Testis (tissue), 5 donors: ENCODE measurements at places on chromosomes 3 and 15. TPM values are rescaled to one million over a fixed set of nuclear protein-coding genes. Genes with fewer than 3 reads are reported as not detected.

Gene ALDH1A3
- polyA plus RNA-seq, result 29.5 TPM

Gene CAMK1
- polyA plus RNA-seq, result 62.7 TPM

Gene GPR160
- polyA plus RNA-seq, result 10.4 TPM

Gene HES1
- polyA plus RNA-seq, result 17.5 TPM

Gene CDC25A
- 29.3 TPM for polyA plus RNA-seq

Gene ADPRH
- polyA plus RNA-seq, result 8.0 TPM

Gene FAM81A
- 4.4 TPM for polyA plus RNA-seq

Gene IGSF11
- polyA plus RNA-seq, result 99.1 TPM
